MCF 10A (cell line): ENCODE measurements at places on chromosomes 5 and 9. TPM values are rescaled to one million over a fixed set of nuclear protein-coding genes. Genes with fewer than 3 reads are reported as not detected.

DNA sequence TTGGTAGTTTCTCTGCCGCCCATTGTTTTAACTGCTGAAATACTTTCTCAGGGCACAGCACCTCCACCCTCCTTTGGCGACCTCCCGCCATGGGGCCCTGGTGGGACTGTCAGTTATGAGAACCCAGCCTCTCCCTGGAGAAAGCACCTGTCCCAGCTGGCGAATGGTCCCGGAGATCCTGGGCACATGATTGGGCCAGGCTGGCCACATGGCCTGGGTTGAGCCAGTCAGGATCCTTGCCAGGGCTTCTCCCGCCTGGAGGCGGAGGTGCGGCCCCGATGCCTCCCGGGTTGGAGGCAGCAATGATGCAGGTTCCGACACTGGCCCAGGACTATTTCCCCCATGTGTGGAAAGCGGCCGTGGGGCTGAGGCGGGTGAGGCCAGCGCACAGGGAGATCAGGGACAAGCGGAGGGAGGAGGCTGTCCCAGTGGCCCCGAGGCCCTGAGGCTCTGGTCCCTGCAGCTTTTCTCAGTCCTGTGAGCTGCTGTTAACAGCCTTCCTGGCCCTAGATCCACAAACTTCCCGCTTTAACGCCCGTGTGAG lies 13.6 kb downstream of the UNC5A start:
- DNase-seq, result no peak
- H3K27me3 ChIP-seq, result peaks cover 14% of the 10 kb centered on the region
- H3K4me3 ChIP-seq, result no peak overlapping the region
- peaks cover 16% of the 10 kb centered on the region for H3K4me1 ChIP-seq

DNA sequence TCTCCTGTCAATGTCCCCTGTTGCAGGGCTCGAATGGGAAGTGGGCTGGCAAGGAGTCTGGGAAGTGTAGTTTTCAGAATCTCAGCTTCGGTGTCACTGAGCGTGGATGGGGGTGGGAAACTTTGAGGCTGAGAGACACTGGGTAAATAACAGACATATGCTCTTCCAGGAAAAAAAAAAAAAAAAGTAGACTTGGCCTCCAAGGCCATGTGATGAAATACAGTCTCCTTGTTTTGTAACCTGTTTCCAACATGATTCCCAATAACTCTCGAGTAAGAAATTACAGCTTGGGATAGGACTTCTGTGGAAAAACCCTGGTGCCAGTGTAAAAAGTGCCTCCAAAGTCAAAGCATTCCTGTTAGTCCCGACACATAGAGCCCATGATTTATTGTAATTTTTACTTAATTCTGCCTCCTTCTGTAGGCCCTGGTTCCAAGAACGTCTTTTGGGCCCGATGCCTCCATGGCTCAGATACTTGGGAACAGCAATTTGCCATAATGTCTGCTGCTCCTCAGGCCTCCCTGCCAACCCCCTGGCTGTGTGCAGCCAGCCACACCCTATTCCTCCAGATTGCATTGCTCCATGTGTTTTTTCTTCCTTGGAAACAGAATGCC lies 119.5 kb upstream of the TNC start:
- H3K4me3 ChIP-seq, result no peak overlapping the region
- no peaks in the 10 kb centered on the region for H3K27me3 ChIP-seq
- no peak overlapping the region for H3K27ac ChIP-seq
- H3K36me3 ChIP-seq, result peaks cover 4% of the 10 kb centered on the region

GRCh38 chr9:97615439-97616072 lies 17.6 kb downstream of the TSTD2 start:
- H3K4me1 ChIP-seq, result peaks cover 7% of the 10 kb centered on the region
- no peaks in the 10 kb centered on the region for H3K27me3 ChIP-seq
- H3K27ac ChIP-seq, result no peak overlapping the region
- H3K4me3 ChIP-seq, result no peak overlapping the region

The INSL4 gene
- total RNA-seq, result not detected in 2 replicates

The VCAN gene
- total RNA-seq, result 44.1 and 50.6 TPM in 2 replicates

The SNX18 gene
- total RNA-seq, result 8.7 and 10.0 TPM in 2 replicates

The PCDHA1 gene
- 0.07 TPM in 1 of 2 replicates, not detected in the other for total RNA-seq

DNA sequence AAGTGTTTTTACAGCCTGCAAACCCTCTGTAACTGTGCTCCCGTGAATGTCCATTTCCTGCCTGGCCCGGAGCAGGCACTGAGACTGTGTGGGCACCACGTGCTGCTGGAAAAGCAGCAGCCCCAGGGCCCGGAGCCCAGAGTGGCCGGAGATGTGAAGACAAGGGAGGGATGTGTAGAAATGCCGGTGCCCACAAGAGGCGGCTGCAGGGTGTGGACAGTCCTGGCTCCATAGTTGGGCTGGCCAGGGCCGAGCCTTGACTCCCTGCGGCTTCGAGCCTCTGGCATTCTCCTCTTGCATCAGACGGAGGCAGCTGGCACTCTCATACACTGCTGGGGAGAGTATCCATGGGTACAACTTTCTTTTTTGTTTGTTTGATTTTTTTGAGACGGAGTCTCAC lies 13.2 kb upstream of the GFPT2 start:
- no peaks in the 10 kb centered on the region for H3K27me3 ChIP-seq
- DNase-seq, result no peak
- H3K4me3 ChIP-seq, result no peak overlapping the region

GRCh38 chr5:17436350-17436749 lies 61.7 kb upstream of the TAF11L2 start:
- no peak for DNase-seq
- no peaks in the 10 kb centered on the region for H3K4me1 ChIP-seq
- H3K4me3 ChIP-seq, result no peak overlapping the region

- no peaks in the 10 kb centered on the region for H3K36me3 ChIP-seq
- no peak for DNase-seq
- peaks cover 18% of the 10 kb centered on the region for H3K27me3 ChIP-seq
- no peak overlapping the region for H3K27ac ChIP-seq
- H3K4me3 ChIP-seq, result no peak overlapping the region
Measured at GRCh38 chr9:69433392-69433791, 108.4 kb downstream of the ENTREP1 start.

DNA sequence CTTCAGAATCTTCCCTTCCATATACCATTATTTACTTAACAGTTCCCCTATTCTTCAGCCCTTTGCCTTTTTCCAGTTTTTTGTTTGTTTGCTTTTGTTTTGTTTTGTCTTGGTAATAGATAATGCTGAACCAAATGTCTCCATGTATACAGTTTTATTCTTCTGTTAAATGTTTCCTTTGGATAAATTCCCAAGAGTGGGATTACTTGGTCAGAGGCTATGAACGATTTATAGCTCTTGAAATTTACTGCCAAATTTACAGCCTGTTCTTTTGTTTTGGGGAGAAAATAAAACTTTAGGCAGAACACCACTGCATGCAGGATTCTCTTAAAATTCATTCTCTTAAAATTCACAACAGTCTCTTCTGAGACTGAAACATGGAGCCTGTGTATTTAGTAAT lies 38.6 kb downstream of the NR4A3 start:
- H3K36me3 ChIP-seq, result no peaks in the 10 kb centered on the region
- no peaks in the 10 kb centered on the region for H3K27me3 ChIP-seq
- no peaks in the 10 kb centered on the region for H3K4me1 ChIP-seq
- H3K27ac ChIP-seq, result no peak overlapping the region
- no peak overlapping the region for H3K4me3 ChIP-seq

The CNTNAP3 gene
- 9.9 and 11.2 TPM in 2 replicates for total RNA-seq

- no peak for DNase-seq
- no peaks in the 10 kb centered on the region for H3K4me1 ChIP-seq
- H3K27me3 ChIP-seq, result peaks cover 6% of the 10 kb centered on the region
- H3K36me3 ChIP-seq, result no peaks in the 10 kb centered on the region
Measured at GRCh38 chr5:110686270-110686669, 40.2 kb downstream of the TMEM232 start.

GRCh38 chr5:28574606-28575005 lies 1536.2 kb upstream of the CDH9 start:
- H3K27me3 ChIP-seq, result no peaks in the 10 kb centered on the region
- no peak for DNase-seq
- H3K4me3 ChIP-seq, result no peak overlapping the region
- H3K36me3 ChIP-seq, result peaks cover 4% of the 10 kb centered on the region
- H3K4me1 ChIP-seq, result peaks cover 11% of the 10 kb centered on the region

DNA sequence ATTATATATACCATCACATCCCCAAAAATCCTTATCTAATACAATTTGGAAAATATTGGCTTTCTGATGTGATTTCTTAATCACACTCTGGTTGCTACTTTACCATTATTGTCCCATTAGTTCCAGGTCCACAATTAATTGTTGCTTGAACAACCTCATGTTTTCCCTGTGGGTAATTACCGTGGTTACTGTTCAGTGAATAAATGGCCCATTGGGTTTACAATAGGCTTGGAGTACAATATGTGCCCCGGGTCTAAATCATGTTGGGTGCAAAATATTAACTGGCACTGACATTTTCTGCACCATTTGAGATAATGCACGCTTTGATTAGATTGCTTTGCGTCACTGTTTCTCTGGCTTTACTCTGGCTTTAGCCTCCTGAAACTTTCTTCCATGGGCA lies 163.7 kb downstream of the GABBR2 start:
- no peak for DNase-seq
- H3K27ac ChIP-seq, result no peak overlapping the region
- no peaks in the 10 kb centered on the region for H3K4me1 ChIP-seq
- H3K36me3 ChIP-seq, result no peaks in the 10 kb centered on the region
- H3K27me3 ChIP-seq, result peaks cover 54% of the 10 kb centered on the region

- no peak overlapping the region for H3K27ac ChIP-seq
- no peaks in the 10 kb centered on the region for H3K27me3 ChIP-seq
- DNase-seq, result no peak
- no peaks in the 10 kb centered on the region for H3K4me1 ChIP-seq
- no peak overlapping the region for H3K4me3 ChIP-seq
- no peaks in the 10 kb centered on the region for H3K36me3 ChIP-seq
Measured at GRCh38 chr9:83744206-83744605, 36.4 kb upstream of the UBQLN1 start.

GRCh38 chr9:114282926-114283325 lies 40.0 kb upstream of the ORM1 start:
- no peak overlapping the region for H3K4me3 ChIP-seq
- H3K27me3 ChIP-seq, result no peaks in the 10 kb centered on the region
- DNase-seq, result peak; percentile 83
- H3K4me1 ChIP-seq, result peaks cover 41% of the 10 kb centered on the region
- no peaks in the 10 kb centered on the region for H3K36me3 ChIP-seq
- no peak overlapping the region for H3K27ac ChIP-seq

The DBH gene
- not detected in 2 replicates for total RNA-seq

GRCh38 chr9:136090768-136091581 lies 4.1 kb downstream of the NACC2 start:
- DNase-seq, result no peak
- no peak overlapping the region for H3K4me3 ChIP-seq
- H3K4me1 ChIP-seq, result peaks cover 22% of the 10 kb centered on the region
- H3K27ac ChIP-seq, result peak overlapping the region; percentile 54

DNA sequence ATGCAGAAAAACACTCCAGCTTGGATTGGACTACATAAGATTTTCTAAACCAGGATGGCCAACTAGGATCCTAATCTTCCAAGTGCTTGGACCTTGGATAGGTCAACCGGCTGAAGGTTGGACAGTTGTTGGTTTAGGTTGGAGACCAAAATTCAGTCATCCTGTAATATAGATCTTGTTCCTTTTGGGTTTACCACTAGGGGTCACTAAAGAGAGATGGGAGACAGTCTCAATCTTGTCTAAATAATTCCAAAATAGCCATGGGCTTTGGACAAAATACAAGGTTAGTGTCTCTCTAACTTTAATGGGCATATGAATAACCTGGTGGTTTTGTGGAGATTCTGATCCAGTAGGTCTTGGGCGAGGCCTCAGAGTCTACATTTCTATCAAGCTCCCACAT lies 148.7 kb upstream of the ERCC6L2 start:
- H3K4me3 ChIP-seq, result no peak overlapping the region
- H3K27ac ChIP-seq, result no peak overlapping the region
- DNase-seq, result peak; percentile 67
- no peaks in the 10 kb centered on the region for H3K36me3 ChIP-seq

The PCDHA3 gene
- not detected in 2 replicates for total RNA-seq

The ADGRV1 gene
- 0.22 TPM in 1 of 2 replicates, not detected in the other for total RNA-seq

DNA sequence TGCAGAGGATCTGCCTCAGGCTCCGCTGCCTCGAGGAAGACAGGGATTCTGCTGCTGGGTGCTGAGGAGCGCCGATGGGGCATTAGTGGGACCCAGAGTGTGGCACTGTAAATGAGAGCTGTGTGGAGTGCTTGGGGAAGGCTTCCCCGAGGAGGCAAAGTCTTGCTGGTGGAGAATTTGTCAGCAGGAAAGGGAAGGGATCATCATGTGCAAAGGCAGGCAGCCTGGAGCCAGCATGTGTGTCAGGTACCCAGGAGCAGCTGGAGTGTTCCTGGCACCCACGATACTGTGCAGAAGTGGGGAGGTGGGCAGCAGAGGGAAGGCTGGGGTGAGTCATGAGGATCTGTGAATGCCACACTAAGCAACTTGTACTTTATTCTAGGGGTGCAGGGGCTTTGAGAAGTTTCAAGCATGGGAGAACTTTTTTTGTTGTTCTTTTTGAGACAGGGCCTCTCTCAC lies 12.3 kb downstream of the B4GALT7 start:
- no peak overlapping the region for H3K27ac ChIP-seq
- no peak overlapping the region for H3K4me3 ChIP-seq
- DNase-seq, result no peak
- H3K27me3 ChIP-seq, result no peaks in the 10 kb centered on the region

GRCh38 chr5:65172486-65173129 lies 309.1 kb downstream of the ADAMTS6 start:
- no peak overlapping the region for H3K27ac ChIP-seq
- H3K4me1 ChIP-seq, result peaks cover 11% of the 10 kb centered on the region
- no peaks in the 10 kb centered on the region for H3K27me3 ChIP-seq
- H3K4me3 ChIP-seq, result no peak overlapping the region
- peaks cover 4% of the 10 kb centered on the region for H3K36me3 ChIP-seq
- DNase-seq, result peak; percentile 14

GRCh38 chr5:87113861-87114260 lies 153.8 kb upstream of the RASA1 start:
- H3K27ac ChIP-seq, result peak overlapping the region; percentile 64
- no peaks in the 10 kb centered on the region for H3K27me3 ChIP-seq
- no peak overlapping the region for H3K4me3 ChIP-seq
- peak; percentile 42 for DNase-seq
- no peaks in the 10 kb centered on the region for H3K36me3 ChIP-seq
- H3K4me1 ChIP-seq, result peaks cover 13% of the 10 kb centered on the region

GRCh38 chr5:54936201-54936600 lies 49.2 kb downstream of the ESM1 start:
- no peak overlapping the region for H3K4me3 ChIP-seq
- no peaks in the 10 kb centered on the region for H3K27me3 ChIP-seq
- no peak for DNase-seq
- H3K36me3 ChIP-seq, result no peaks in the 10 kb centered on the region
- H3K27ac ChIP-seq, result no peak overlapping the region

The LCP2 gene
- not detected in 2 replicates for total RNA-seq

The PCDHGA6 gene
- total RNA-seq, result 0.44 and 0.49 TPM in 2 replicates

GRCh38 chr9:93184432-93185265 lies 710 bp downstream of the WNK2 start:
- peaks cover 5% of the 10 kb centered on the region for H3K36me3 ChIP-seq
- no peak overlapping the region for H3K4me3 ChIP-seq
- no peak for DNase-seq
- H3K27me3 ChIP-seq, result no peaks in the 10 kb centered on the region
- no peak overlapping the region for H3K27ac ChIP-seq
- H3K4me1 ChIP-seq, result no peaks in the 10 kb centered on the region

The B4GALT1 gene
- total RNA-seq, result 155 and 184 TPM in 2 replicates

The PDE6A gene
- 0.22 and 0.42 TPM in 2 replicates for total RNA-seq

The KIF3A gene
- total RNA-seq, result 23.9 and 31.5 TPM in 2 replicates

GRCh38 chr9:136714893-136715274 lies 2.5 kb downstream of the DIPK1B start:
- H3K4me3 ChIP-seq, result no peak overlapping the region
- peaks cover 10% of the 10 kb centered on the region for H3K27me3 ChIP-seq
- H3K27ac ChIP-seq, result no peak overlapping the region
- H3K4me1 ChIP-seq, result no peaks in the 10 kb centered on the region
